ENCODE measurements at places on chromosomes 4 and X.

- DNase-seq: no peak
Measured at GRCh38 chr4:182770259-182770995, 146.8 kb downstream of the DCTD start.

GRCh38 chr4:73839071-73839470, 2.6 kb downstream of the CXCL6 start:
- DNase-seq: no peak

DNA sequence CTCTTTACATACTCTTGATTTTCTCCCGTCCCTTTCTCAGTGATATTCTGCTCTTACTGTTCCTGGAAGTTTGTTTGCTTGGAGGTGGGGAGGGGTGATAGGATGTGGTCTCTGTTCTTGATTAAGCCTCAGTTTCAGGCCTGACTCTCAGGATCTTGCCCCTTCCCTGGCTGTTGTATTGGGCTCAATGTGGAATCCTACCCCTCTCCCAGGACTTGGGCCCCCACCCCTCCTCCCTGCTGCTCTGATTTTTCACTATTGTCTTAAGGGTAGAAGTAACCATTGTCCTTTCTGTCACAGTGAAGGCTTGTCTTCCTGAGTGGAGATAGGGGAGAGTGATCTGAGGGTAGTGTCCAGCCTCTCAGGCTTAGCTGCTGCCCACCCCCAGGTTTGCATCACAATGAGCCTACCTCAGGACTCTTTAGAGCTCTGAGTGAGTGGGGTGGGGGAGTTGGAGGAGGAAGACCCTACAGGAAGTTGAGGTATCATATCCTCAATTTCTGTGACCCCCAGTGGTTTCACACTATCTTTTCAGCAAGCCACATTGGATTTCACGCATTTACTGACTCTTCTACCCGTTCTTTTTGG, 16.5 kb downstream of the CDKL5 start:
- DNase-seq: no peak

- no peak for DNase-seq
Measured at GRCh38 chrX:105477351-105477750, 256.9 kb upstream of the TEX13A start.

DNA sequence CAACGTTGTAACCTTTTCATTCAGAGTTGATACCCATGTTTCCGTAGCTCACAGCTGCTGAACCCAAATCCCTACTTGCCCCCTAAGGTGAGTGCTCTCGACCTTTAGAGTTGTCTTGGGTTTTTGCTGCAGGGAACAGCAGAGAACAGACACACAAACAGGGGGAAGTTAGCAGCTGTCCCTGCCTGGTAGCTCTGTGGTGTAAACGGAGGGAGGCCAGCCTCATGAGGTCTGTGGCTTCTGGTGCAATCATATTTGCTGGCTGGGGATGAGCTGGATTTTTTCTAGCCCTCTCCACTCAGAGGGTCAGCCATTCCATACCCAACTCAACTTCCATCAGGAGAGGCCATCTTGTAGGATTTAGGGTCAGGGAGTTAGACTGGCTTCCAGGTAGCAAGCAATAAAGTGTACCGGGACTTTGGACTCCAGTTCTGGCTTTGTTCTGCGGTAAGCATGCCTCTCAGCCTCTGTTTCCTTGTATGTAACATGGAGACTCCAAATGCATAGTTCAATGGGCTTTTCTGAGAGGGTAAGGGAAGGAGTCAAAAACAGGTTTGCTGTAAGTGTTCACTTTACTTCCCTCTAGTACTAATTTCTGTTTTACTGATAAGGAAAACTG, 218.9 kb downstream of the MID1IP1 start:
- DNase-seq: no peak

GRCh38 chrX:134599184-134599914, 58.9 kb downstream of the PLAC1 start:
- no peak for DNase-seq

GRCh38 chrX:129478516-129478915, 44.8 kb downstream of the SMARCA1 start:
- no peak for DNase-seq

- no peak for DNase-seq
Measured at GRCh38 chr4:156362581-156362980, 408.9 kb upstream of the CTSO start.

- DNase-seq: no peak
Measured at GRCh38 chr4:128868758-128869157, 59.3 kb downstream of the JADE1 start.

DNA sequence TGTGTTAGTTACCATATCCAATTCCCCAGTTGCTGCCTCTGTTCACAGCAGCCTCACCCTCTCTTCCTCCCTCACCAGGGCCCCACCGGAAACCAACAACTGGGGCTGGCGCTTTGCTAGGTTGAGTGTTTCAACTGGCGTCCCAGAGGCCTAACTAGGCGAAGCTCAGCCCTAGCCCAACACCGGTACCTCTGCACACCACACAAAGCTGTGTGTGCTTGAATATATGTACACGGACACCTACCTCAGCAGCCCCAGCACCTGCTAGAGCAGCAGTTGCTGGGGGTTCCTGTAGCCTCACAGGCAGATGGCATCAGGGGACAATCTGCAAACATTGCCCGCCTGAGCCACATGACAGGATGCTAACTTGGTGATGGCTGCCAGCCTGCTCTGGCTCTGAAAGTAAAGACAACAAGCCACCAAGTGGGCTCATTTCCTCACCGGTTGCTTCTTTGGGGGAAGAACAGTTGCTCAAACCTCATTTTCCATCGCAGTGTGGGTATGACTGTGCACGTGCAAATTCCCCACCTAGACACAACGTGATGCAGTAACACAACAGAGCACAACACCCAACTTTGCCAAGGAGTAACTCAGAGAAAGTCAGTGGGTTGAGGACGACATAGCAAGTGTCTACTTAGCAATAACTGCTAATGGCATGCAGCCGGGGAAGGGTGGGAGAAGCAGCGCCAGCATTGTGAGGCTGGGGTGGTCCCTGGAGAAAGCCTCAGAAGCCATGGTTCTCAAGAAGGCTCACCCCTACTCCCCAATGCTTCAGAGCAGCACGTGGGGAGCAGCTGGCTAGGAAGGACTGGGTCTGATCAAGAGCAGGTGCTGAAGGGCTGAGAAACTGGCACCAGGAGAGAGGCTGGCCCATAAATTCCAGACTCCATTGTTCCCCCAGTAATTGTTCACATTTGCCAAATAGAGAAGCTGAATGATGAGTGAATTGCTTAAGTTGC, 139.5 kb downstream of the SH3KBP1 start:
- DNase-seq: peak; percentile 38

- DNase-seq: no peak
Measured at GRCh38 chr4:102606261-102606660, 105.1 kb downstream of the NFKB1 start.
